Activated CD8-positive, alpha-beta T cell treated with anti-CD3 and anti-CD28 coated beads for 36 hours (primary cell): ENCODE measurements at places on chromosomes 2 and 18. TPM values are rescaled to one million over a fixed set of nuclear protein-coding genes. Genes with fewer than 3 reads are reported as not detected.

CCDC148 gene
- total RNA-seq: not detected

ANKRD30BL gene
- not detected for total RNA-seq

IL1R2 gene
- total RNA-seq: 1.1 TPM

CRACDL gene
- 0.09 TPM for total RNA-seq

LYG2 gene
- total RNA-seq: not detected

FASTKD2 gene
- total RNA-seq: 32.8 TPM

LIMS3 gene
- 0.77 TPM for total RNA-seq

HOXD1 gene
- not detected for total RNA-seq

FOXD4L1 gene
- not detected for total RNA-seq

- no peak for DNase-seq
- peak overlapping the region; percentile 73 for H3K4me3 ChIP-seq
- H3K36me3 ChIP-seq: no peaks in the 10 kb centered on the region
Measured at GRCh38 chr2:85439025-85439472, 20.5 kb downstream of the SH2D6 start.

GRCh38 chr2:232293191-232293590, 85.4 kb upstream of the ALPP start:
- H3K4me3 ChIP-seq: no peak overlapping the region
- no peaks in the 10 kb centered on the region for H3K27me3 ChIP-seq
- no peak overlapping the region for H3K27ac ChIP-seq
- H3K36me3 ChIP-seq: no peaks in the 10 kb centered on the region
- DNase-seq: no peak

DNA sequence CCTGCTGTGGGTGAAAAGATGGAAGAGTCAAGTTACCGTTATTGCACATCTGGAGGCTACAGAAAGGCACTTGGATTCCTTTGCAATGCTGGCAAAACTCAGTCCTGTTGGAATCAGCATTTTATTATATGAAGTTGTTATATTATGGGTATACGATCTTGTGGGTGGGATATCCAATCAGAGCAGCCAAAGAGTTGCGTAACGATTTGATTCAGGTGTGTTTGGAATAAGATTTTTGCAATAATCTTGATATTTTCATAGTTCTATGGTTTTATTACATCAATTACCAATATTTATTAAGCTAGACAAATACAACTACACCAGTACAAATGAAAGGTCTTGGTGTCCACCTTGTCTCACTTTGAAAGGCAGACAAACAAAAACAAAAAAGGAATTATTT, 57.9 kb upstream of the SOS1 start:
- H3K27ac ChIP-seq: no peak overlapping the region
- DNase-seq: no peak
- H3K4me3 ChIP-seq: no peak overlapping the region

DNA sequence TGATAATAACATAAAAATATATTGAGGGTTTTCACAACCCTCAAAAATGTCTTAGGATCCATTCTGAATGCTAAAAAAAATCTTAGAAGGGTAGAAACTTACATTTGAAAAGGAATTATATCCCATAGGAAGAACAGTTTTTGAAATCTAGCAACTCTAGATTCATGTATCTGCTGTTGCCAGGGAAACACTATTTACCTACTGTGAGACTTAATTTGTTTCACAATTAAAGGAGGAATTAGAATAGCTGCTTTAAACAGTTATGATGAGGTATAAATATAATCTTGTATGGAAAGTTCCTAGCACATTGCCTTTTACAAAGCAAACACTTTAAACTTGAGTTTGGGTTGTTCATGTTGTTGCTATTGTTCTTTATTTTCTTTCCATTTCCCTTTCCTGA, 988.2 kb downstream of the SUCLG1 start:
- H3K36me3 ChIP-seq: no peaks in the 10 kb centered on the region
- no peak for DNase-seq
- no peak overlapping the region for H3K4me3 ChIP-seq
- H3K27me3 ChIP-seq: no peaks in the 10 kb centered on the region

GRCh38 chr2:34737146-34737545, 1138.0 kb upstream of the FAM98A start:
- H3K27me3 ChIP-seq: no peaks in the 10 kb centered on the region
- no peaks in the 10 kb centered on the region for H3K4me1 ChIP-seq
- no peak overlapping the region for H3K27ac ChIP-seq

DNA sequence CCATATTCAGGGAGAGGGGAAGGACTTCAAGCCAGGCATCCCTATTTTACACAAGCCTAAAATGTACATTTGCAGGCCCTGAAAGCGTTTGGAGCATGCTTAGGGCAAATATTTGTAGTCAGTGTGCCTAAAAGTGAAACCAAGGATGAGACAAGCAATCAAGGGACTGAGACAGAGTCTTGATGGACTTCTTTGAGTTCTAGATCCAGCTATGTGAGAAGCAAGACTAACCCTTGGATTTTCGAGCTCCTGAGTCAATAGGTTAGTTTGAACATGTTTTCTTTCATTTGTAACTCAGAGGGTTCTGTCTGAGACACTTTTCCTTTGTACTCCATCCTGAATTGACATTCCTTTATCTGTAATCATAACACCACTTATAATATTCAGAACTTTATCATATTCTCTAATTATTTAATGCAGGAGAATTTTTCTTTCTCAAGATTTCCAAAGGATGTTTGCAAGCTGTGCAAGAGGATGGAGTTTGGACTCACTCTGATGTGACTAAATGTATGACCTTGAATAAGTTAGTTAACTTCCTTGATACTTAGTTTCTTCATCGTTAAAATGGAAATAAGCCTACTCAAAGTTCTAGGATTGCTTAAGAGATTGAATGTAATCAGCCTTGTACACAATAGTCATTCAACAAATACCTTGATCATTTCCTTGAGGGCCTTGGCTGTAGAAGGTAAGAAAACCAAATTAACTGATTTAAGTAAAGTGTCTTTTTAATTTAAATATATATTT, 1237.8 kb upstream of the ZEB2 start:
- H3K4me1 ChIP-seq: no peaks in the 10 kb centered on the region
- H3K27me3 ChIP-seq: no peaks in the 10 kb centered on the region
- no peaks in the 10 kb centered on the region for H3K36me3 ChIP-seq
- H3K4me3 ChIP-seq: no peak overlapping the region
- no peak for DNase-seq
- H3K27ac ChIP-seq: no peak overlapping the region

GRCh38 chr2:225290757-225291400, 108.6 kb upstream of the NYAP2 start:
- H3K4me1 ChIP-seq: no peaks in the 10 kb centered on the region
- H3K27me3 ChIP-seq: no peaks in the 10 kb centered on the region
- no peak for DNase-seq
- H3K4me3 ChIP-seq: no peak overlapping the region

GRCh38 chr2:161754379-161754778, 130.2 kb downstream of the SLC4A10 start:
- H3K27ac ChIP-seq: no peak overlapping the region
- DNase-seq: no peak
- H3K4me1 ChIP-seq: no peaks in the 10 kb centered on the region
- H3K27me3 ChIP-seq: peaks cover 5% of the 10 kb centered on the region
- H3K4me3 ChIP-seq: no peak overlapping the region
- no peaks in the 10 kb centered on the region for H3K36me3 ChIP-seq

- H3K36me3 ChIP-seq: peaks cover 53% of the 10 kb centered on the region
- peak within 1 kb of the TSS; percentile 88 for H3K4me3 ChIP-seq
- peak; percentile 95 for DNase-seq
- peaks cover 25% of the 10 kb centered on the region for H3K4me1 ChIP-seq
- no peaks in the 10 kb centered on the region for H3K27me3 ChIP-seq
- peak within 1 kb of the TSS; percentile 77 for H3K27ac ChIP-seq
Measured at GRCh38 chr2:219218732-219219701, at the start of gene ABCB6. ABCB6 (minus strand) TSS chr2:219218958; CDS start chr2:219218673, 285 bp downstream.

DNA sequence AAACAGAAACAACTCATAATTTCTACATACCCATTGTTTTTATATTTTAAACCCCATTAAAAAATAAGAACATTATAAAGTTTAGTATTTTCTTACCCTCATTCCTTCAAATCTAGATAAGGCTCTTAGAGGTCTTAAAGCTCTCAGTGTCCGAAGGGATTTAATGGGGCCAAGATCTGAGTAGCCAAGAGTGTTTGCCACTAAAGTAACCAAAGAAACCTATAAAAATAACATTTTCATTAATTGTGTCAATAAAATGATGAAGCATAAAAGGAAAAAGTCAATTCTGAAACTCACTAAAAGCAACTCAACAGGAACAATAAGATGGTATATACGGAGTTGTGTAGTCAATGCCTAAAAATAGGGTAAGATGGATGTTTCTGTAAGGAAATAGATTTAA, 105.4 kb upstream of the SCN1A start:
- no peak overlapping the region for H3K4me3 ChIP-seq
- no peaks in the 10 kb centered on the region for H3K36me3 ChIP-seq
- H3K4me1 ChIP-seq: no peaks in the 10 kb centered on the region
- no peaks in the 10 kb centered on the region for H3K27me3 ChIP-seq
- H3K27ac ChIP-seq: no peak overlapping the region

GRCh38 chr2:2294183-2294690, 36.8 kb downstream of the MYT1L start:
- H3K27ac ChIP-seq: no peak overlapping the region
- no peaks in the 10 kb centered on the region for H3K4me1 ChIP-seq
- no peak for DNase-seq
- no peak overlapping the region for H3K4me3 ChIP-seq
- H3K27me3 ChIP-seq: peaks cover 2% of the 10 kb centered on the region

- no peaks in the 10 kb centered on the region for H3K27me3 ChIP-seq
- H3K4me1 ChIP-seq: no peaks in the 10 kb centered on the region
- no peak overlapping the region for H3K27ac ChIP-seq
- H3K36me3 ChIP-seq: no peaks in the 10 kb centered on the region
- DNase-seq: no peak
Measured at GRCh38 chr2:220455351-220455990, 828.0 kb downstream of the SLC4A3 start.

- no peak overlapping the region for H3K27ac ChIP-seq
- H3K4me1 ChIP-seq: peaks cover 19% of the 10 kb centered on the region
- no peaks in the 10 kb centered on the region for H3K36me3 ChIP-seq
- H3K27me3 ChIP-seq: peaks cover 2% of the 10 kb centered on the region
- no peak overlapping the region for H3K4me3 ChIP-seq
- DNase-seq: no peak
Measured at GRCh38 chr2:20425884-20426283, 21.0 kb upstream of the RHOB start.

DNA sequence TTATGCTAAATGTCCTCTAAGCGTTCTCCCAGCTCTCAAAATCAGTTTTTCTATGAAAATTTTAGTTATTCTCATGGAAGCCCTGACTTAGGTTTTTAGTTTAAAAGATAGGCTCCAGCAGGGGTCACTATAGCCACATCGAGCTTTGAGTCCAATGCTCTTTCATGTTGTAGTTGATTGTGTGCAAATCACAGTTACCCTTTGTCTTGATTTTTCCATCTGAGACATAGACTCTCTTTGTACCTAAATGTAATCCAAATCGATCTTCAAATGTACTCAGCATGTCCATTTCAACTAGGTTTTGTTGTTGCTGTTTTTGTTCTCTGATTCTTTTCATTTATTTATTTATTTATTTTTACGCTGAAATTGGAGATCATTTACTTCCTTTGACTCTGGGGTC, 26.4 kb upstream of the MSTN start:
- DNase-seq: peak; percentile 72
- no peaks in the 10 kb centered on the region for H3K27me3 ChIP-seq
- H3K36me3 ChIP-seq: no peaks in the 10 kb centered on the region
- H3K4me3 ChIP-seq: no peak overlapping the region

DNA sequence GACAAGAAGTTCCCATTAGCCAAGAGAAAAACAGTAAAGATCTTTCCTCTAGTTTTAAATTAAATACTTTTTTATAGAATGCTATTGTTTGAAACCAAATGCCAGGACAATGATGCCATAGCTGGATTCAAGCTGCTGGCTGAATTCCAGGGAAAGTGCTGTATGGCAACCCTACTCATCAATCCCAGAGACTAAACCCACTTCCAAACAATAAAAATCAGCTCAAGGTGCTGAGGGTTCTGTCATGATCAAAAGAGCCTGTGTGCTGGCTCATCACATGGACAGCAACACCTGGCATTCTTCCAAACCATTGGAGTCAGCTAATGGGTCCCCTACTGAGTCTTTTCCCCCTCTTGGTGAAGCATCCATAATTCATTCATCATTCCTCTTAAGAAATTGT, 53.7 kb upstream of the PARD3B start:
- no peak overlapping the region for H3K27ac ChIP-seq
- peaks cover 1% of the 10 kb centered on the region for H3K27me3 ChIP-seq
- H3K4me3 ChIP-seq: no peak overlapping the region

DNA sequence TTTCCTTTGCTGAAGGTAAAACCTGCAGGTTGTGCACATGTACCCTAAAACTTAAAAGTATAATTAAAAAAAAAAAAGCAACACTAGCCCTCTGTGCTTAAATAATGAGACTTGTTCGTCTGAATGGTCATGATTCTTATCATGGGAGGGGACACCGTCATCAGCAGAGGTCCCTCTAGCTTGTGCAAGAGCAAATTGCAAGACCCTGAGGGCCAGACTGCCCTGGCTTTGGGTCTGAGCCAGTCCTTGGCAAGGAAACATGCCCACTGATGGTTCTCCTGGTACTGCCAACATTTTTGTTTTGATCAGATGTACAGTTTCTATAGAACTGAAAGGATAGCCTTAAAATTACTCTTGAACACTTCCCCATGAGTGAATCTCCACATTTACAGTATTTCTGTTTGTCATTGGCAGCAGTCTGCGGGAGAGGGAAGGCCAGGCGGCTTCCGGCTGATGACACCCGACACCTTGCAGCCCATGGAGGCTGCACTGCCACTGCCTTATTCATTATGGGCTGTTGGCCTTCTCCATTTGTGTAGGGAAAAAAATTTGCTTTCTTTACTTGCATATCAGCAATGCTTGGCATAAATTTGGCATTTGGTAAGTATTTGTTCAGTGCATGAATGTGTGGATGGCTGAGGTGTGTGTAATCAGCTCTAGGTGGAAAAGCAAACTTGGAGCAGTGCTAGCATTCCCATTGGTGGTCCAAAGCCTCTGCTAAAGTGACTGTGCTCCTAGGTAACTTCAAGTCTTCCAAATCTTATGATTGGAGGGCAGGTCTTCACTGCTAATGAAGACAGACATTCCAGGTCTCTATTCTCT, 161.6 kb upstream of the ALKAL2 start:
- H3K4me1 ChIP-seq: peaks cover 19% of the 10 kb centered on the region
- H3K4me3 ChIP-seq: no peak overlapping the region
- no peak for DNase-seq

DNA sequence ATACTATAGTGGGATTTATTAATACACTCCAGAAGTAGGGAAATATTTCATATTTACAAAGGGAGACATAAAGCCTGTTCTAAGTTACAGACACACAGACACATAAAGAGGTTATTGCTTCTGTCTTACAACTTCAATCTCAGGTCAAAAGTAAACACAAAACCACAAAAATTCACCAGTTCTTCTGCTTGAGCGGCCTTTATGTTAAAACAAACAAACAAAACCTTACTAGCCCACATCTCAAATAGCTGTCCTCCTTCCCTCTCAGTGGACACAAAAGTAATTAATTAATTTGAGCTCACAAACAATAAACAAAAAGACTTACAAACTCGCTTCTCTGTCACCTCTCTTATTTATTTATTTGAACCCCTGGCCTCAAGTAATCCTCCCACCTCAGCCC, 1.5 kb upstream of the ASNSD1 start:
- no peak for DNase-seq
- peaks cover 8% of the 10 kb centered on the region for H3K36me3 ChIP-seq
- H3K27ac ChIP-seq: peak overlapping the region; percentile 55
- no peak overlapping the region for H3K4me3 ChIP-seq

GRCh38 chr18:35043207-35043606, 2.0 kb downstream of the MAPRE2 start:
- DNase-seq: peak; percentile 34
- H3K4me3 ChIP-seq: peak overlapping the region; percentile 85
- no peaks in the 10 kb centered on the region for H3K27me3 ChIP-seq
- peak overlapping the region; percentile 98 for H3K27ac ChIP-seq
